ENCODE measurements at places on chromosomes 2 and 18.
A peak's percentile ranks its signal among the peaks of the same experiment; 100 is the strongest.

- no peak for DNase-seq
These were observed 166.1 kb downstream of the TFCP2L1 start for GRCh38 chr2:121118951-121119350.

GRCh38 chr2:38461470-38461869 lies 84.4 kb upstream of the ATL2 start:
- DNase-seq, result no peak

- no peak for DNase-seq
These were observed 36.6 kb downstream of the SCTR start for GRCh38 chr2:119487434-119488244.

- DNase-seq, result no peak
These were observed 32.8 kb downstream of the ITPRID2 start for GRCh38 chr2:181924336-181924735.

GRCh38 chr2:68849579-68850030 lies 21.6 kb downstream of the BMP10 start:
- DNase-seq, result no peak

DNA sequence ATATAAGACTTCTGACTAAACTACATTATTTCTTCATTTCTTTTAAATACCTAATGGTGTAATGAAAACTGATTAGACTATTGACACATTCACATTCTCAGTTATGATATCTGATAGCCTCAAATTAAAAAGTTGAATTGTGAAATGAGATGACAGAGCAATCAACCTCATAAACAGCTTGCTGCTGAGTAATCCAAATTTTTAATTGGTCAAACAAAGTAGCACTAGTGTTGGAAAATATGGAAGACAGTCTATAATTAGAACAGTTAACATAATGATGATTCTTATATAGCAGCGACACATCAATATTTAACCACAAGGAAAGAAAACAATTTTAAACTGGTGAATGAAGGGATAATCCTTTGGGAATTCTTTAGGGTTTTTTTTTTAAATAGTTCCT lies 91.9 kb upstream of the LRP1B start:
- DNase-seq, result no peak

DNA sequence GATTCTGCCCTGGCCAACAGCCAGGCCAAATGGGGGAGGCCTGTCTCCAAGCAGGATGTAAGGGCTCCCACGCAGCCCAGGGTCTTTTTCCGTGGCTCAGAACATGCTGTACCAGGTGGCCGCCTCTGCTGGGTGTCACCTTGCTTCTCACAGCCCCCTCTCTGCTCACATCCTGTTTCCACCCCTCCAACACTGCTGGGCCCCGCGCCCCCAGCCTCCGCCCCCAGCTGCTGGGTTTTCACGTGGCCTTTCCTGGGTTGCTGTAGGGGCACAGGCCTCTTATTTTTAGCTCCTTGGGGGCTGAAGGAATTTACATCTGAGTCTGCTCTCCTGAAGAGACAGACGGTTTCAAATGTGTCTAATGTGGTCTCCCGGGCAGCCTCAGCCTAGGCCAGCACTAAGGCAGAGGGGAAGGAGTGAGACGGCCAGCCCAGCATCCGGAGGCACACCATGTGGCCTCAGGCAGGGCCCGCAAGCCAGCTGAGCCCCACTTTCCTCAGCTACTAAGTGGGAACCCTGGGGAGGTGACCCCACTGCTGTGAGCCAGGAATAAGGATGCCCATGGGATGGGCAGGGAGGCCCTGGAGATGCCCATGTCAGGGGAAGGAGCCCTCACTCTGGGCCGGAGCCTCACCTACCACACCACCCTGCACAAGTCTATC lies 18.7 kb upstream of the DUSP2 start:
- DNase-seq, result peak; percentile 76

DNA sequence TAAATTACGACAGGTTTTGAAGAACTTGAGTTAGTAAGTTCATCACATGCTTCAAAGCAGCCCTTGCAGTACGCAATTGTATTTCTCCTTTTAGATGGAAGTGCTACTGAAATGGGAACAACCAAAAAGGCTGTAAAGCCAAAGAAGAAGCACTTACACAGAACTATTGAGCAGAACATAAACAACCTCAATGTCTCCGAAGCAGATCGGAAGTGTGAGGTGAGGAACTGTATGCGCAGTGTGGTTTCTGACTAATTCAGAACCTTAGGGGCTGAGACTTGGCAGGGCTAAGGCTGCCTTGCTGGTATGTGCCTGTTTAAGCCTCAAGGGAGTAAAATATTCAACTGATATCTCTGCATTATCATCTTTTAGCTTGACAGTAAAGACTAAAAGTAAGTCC lies 8.4 kb downstream of the NCAPH start:
- no peak for DNase-seq

- DNase-seq, result no peak
These were observed 82.8 kb upstream of the CPO start for GRCh38 chr2:206856513-206856912.

- peak; percentile 31 for DNase-seq
These were observed 2.7 kb downstream of the STK16 start for GRCh38 chr2:219247678-219248642.
